ENCODE measurements at places on chromosomes 3 and 15.

GRCh38 chr15:41869770-41870688, 23.8 kb downstream of the SPTBN5 start:
- no peak for DNase-seq

GRCh38 chr3:13287833-13288232, 132.3 kb downstream of the NUP210 start:
- no peak for DNase-seq

DNA sequence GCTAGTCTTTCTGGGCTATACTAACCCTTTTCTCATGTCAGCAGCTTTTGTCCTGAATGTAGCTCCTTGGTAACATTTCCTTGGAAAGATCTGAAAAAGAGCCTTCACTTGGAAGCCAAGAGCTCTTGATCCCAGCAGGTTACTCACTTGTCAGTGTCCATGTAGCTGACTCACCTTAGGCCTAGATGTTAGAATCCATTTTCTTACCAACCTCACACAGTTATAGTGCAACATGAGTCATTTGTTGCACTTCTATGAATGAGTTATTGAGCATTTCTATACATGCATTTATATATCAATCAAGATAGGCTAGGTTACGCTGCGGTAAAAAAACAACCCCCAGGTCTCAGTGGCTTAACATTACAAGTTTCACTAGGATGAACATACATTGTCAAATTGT, 106.8 kb upstream of the SLC7A14 start:
- no peak for DNase-seq

DNA sequence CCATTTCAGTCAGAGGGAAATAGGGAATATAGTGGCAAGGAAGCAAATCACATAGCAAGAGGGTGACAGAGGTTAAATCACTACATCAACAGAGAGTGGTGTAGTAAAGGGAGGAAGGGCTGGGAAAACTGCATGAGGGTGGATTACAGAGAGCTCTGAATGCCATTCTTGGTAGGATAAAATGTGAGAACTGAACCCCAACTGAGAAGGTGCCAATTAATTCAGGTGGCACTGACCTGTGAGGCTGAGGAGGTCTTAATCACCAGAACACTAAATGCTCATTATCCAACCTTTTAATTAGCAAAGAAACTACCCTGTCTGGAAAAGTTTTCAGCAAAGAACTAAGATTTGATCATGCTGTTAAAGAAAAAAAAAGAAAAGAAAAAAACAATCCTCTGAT, 202.7 kb downstream of the LRRN1 start:
- no peak for DNase-seq

GRCh38 chr15:42553554-42553953, 4.9 kb downstream of the HAUS2 start:
- DNase-seq = no peak

DNA sequence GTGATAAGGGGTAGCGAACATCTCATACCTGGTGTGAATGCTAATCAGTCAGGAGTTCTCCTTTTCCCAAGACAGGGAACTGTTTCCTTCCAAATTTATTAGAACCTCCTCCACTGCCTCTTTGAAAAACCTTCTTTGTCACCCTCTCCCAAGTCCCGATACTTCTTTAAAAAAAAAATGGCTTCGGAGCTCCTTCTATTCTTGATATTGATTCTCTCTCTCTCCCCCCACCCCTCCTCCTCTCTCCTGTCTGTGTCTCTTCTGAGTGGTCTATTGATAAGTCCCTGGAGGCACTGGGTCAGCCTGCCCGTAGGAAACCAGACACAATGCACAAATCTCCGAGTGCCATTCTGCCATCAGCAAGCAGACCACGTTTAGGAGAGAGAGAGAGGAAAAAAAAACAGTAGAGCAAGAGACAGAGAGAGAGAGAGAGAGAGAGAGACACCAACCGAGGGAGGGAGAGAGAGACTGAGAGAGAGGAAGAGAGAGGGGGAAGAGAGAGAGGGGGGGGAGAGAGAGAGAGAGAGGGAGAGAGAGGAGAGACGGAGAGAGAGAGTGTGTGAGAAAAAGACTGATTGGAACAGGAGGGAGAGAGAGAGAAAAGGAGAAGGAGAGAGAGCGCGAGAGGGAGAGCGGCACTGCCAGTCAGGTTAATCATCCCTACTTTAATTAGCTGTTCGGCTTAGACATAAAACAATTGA, 160.9 kb downstream of the TIGIT start:
- no peak for DNase-seq

DNA sequence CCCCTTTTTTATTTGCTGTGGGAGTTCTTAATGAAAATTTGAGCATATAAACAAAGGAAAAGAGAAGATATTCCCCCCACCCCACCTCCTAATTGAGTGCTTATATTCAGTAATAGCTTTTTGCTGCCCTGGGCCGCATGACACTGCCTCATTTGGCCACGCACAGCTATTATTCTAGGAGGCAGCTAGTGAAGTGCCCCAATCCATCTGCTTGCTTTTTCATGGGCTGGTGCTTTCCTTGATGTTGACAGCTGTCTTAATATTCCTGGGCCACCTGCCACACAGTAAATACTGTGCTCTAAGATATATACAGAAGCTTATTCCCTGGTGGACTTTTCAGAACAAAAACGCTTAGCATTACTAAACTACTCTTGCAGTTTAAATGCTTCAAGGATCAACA, 3.8 kb upstream of the CRYBG3 start:
- DNase-seq = no peak

GRCh38 chr15:38145651-38146111, 107.0 kb upstream of the SPRED1 start:
- no peak for DNase-seq

GRCh38 chr3:24520976-24521419, 26.3 kb upstream of the THRB start:
- no peak for DNase-seq

DNA sequence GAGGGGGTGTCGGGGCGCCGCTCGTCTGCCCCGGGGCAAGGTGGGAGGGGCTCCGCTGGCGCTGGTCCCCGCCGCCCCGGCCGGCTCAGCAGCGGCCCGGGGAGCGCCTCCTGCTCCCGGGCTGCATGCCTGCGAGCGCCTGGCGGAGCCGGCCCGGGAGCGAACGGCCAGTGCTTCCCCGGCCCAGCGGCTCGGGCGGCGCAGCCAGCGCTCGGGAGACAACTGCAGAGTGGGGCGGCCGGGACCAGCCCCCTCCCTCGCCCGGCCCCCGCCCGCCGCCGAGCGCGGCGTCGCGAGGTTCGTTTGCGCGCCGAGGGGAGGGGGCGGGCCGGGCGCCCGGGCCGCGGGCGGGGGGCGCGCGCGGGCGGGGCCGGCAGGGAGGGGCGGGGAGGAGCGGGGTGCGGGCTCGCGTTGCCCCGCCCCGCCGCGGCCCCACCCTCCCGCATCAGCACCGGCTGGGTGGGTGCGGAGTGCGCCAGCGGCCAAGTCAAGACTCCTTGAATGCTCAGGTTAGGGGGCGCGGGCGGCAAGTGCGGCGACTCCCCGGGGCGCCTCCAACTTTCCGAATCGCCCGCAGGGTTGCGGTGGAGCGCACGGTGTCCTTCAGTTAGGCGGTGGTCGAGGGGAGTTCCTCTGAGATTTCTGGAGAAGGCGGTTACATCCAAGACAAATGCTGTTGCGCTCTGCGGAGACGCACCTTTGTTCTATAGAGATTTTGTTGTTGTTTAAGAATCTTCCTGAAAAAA, at the start of gene RGMA:
Gene RGMA (minus strand): TSS at position 231 of the 746 bp plus-strand sequence. CDS start 279 bp downstream, outside the sequence.
- DNase-seq = no peak

GRCh38 chr3:46866720-46867549, 3.7 kb upstream of the MYL3 start:
- DNase-seq = peak; percentile 77

GRCh38 chr15:64213646-64214045, 50.8 kb upstream of the PPIB start:
- DNase-seq = no peak

DNA sequence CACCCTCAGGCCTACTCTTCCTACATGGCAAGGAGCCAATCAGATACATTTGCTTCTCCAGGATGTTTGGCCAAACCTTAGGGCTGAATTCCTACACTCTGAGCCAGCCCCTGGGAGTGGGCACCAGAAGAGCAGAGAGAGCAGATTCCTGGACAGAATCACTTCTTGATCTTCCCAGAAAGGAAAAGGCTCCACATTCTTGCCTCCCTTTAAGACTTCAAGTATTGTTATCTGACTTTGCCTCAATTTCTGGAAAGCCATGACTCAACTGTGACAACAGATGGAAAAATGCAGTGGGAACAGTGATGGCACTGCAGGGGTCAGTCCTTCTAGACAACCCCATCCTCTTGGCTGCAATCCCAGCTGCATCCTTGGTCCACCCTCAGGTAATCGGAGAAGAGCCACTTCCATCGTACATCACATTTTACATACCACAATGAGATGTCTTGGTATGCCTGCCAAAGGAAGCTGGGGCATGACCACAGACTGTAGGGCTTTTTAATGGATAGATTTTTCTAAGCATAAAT, 21.0 kb downstream of the SLCO2A1 start:
- no peak for DNase-seq

- no peak for DNase-seq
Measured at GRCh38 chr3:49025005-49025792, 3.3 kb downstream of the NDUFAF3 start.

GRCh38 chr3:147701195-147701594, 292.0 kb downstream of the ZIC1 start:
- no peak for DNase-seq

DNA sequence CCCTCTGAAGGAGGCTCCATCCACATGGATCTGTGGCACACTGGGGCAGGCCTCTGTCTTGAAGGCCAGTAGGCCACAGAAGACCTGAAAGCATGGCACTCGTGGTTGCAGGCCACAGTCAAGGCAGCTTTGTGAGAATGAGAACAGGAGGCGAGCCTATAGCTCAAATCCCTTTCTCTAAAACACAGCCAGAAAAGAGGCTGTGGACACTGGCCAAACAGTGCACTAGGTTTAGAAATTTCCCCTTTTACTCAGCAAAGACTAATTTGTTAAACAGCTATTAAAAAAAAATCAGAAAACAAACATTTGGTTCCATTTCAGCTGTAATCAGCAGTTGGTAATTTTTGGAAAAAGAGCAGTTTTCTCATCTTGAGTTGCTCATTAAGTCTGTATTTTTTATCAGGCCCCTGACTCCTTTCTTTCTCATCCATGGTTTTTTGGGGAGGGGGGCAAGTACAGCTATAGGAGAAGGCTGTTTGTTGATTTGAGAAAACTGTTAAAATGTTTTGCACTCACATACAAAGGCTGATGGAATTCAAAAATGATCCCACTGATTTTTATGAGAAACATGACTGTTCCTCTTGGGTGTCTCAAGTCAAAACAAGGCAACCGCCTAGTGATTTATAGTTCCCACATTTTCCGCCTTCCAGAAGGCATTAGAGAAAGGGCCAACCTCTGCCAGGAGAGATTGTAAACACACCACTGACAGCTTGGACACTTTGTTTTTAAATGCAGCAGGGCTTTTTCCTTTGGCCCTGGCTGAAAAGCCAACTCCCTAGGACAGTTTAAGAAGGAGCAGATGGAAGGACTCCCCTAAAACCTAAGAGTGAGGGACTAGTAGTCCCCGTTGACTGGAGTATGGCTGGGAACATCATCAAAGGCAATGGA, 28.1 kb downstream of the PARP16 start:
- DNase-seq = no peak

DNA sequence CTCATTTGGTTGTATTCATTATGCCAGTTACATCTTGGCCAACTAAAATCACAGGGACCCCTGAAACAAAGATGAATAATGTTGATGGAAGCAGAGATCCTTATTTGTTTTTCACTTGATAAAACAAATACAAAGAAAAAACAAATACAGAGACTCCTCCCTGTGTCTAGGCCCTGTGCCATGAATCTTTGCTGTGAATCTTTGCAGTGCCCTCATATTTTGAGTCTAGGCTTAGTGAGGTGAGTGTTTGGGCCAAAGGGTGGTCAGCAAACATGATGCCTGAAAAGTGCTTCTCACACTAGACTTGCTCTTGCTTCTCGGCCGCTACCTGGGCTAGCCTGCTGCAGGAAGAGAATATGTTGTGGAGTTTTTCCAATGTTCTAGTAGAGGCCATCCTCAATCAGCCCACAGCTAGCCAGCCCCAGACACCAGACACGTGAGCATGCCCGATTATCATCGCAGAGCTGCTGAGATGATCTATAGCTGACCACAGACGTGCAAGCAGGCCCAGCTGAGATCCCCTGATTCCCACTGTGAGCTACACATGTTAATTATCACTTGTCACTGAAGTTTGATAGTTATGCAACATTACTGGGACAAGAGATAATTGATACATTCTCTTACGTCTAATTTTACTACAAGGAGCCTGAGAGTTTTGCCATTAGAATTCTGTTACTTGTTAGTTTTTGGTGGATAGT, 191.4 kb downstream of the THRB start:
- DNase-seq = no peak

- no peak for DNase-seq
Measured at GRCh38 chr15:78394026-78394425, 44.0 kb upstream of the IREB2 start.

GRCh38 chr3:161349529-161350312, 21.6 kb downstream of the SPTSSB start:
- no peak for DNase-seq

- no peak for DNase-seq
Measured at GRCh38 chr3:67312155-67312554, 314.0 kb downstream of the KBTBD8 start.

DNA sequence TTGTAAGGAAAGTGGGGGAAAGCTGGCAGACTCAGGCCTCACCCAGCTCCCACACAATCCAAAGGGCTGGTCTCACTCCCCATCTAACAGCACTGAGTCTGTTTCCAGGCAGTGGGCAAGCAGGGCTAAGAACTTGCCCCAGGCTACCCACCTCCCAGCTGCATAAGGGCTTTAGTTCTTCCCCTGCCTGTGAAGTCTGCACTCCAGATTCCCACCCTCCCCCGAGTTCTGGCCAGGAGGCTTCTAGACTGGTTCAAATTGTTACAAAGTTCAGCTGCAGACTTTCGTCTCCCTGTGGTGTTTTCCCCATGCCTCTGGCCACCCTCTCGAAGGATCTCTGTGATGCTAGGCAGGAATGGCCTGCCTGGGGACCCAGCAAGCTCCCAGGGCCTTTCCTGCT, 11.2 kb downstream of the EHHADH start:
- DNase-seq = no peak

- DNase-seq = no peak
Measured at GRCh38 chr3:73442152-73442551, 182.6 kb downstream of the PDZRN3 start.

DNA sequence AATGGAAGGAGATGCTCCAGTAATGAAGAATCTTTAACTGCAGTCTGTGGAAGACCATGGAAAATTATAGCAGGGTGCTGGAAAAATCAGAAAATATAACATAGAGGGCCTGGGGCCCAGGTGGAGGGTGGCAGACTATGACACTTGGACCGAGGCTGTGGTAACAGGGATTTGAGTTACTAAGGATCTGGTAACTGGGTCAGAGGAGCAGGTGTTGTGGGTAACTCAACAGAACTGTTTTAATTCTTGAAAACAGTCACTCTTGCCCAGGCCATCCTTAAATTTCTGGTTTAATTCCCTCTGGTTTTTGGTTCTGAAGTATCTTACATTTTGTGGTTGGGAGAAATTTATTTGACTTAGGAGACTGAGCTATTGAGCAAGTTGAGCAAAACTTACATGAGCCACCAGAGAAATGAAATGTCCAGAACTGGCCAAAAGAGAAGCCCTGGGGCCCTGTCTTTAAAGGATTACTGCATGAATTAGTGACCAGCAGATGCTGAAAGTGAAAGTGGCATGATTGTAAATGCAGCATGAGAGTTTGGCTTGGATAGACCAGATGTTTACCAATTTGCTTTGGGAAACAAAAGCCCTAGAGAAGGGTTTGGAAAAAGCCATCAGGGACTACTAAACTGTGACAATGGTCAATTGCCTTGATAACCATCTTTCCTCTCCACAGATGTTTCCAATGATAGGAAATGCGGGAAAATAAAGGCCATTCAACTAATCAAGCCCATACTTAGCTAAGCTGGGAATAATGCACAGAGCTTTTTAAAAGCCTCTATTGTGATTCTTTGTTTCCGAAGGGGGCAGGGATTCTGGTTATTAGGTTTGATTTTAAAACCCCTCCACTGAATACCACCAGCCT, 374.9 kb upstream of the TGFBR2 start:
- no peak for DNase-seq

Measured in stimulated activated CD8-positive, alpha-beta memory T cell treated with anti-CD3 and anti-CD28 coated beads, Interleukin-12 subunit alpha, Interleukin-12 subunit beta, amount 100 ng/mL, for 1 hour (primary cell).